Left lobe of liver (tissue), 2 donors: ENCODE measurements at places on chromosomes 11 and 22. TPM values are rescaled to one million over a fixed set of nuclear protein-coding genes. Genes with fewer than 3 reads are reported as not detected.
A peak's percentile ranks its signal among the peaks of the same experiment; 100 is the strongest.

DNA sequence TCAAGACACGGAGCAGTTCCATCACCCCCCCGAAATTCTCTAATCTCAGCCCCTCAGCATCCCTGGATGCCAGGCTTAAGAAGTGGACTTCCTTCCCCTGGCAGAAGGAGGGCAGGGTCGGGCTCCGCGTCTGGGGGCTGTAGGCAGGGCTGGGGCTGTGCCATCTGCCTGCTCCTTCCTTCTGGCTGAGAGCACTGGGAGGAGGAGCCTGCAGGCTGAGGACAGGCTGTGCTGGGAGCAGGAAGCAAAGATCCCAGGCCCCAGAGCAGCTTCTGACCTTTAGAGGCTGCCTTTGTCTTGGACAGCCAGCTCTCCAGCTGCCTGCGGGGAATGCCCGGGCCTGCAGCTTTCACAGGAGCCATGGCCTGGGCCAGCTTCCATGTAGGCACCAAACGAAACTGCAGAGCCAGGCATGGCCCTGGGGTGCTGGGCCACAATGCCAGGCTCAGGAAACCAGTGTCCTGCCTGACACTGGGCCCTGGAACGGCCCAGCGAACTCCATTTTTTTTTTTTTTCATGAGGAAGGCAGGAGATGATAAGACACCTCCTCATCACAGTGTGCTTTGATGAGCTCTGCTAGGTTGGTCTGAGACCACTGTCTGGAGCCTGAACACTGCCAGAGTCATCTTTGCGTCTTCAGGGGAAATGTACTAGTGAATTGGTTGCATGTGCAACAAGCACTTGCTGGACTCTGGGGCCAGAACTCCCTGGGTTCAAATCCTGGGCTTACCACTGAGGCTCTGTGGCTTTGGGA, 67.9 kb downstream of the MCM5 start:
- DNase-seq: no peak

GRCh38 chr22:24489011-24489410, 6.1 kb upstream of the UPB1 start:
- DNase-seq: no peak

GRCh38 chr11:15169815-15170551, 55.3 kb downstream of the INSC start:
- no peak for DNase-seq

- no peak for DNase-seq
These were observed 333.7 kb downstream of the FAT3 start for GRCh38 chr11:92558323-92558722.

- DNase-seq: peak; percentile 52
These were observed 95.2 kb upstream of the TP53I11 start for GRCh38 chr11:45045683-45046471.

DNA sequence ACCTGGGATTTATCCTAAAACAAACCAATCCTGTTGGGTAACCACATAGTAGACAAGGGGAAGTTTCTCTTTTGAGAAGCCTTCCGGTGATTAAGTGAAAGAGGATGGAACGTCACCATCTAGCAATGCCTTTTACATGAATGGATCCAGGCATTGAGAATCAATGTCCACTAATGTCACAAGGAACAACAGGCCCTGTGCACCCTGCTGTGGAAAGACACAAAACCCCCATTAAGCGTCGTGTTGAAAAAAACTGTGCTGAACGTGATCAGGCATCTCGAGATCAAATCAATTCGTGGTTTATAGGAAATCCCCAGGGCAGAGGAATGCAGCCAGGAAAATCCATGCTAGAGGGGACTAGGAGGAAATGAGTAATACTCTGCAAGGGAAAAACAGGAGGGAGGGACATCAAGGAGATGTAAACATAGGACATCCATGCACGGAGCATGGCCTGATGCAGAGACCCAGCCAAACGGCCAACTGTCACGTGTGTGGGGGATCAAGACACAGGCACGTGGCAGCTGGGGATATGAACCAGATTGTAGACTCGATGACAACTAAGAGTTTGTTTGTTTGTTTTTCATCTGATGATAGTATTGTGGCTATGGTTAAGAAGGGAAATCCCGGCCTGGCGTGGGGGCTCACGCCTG, 38.6 kb upstream of the CARS1 start:
- DNase-seq: no peak

DNA sequence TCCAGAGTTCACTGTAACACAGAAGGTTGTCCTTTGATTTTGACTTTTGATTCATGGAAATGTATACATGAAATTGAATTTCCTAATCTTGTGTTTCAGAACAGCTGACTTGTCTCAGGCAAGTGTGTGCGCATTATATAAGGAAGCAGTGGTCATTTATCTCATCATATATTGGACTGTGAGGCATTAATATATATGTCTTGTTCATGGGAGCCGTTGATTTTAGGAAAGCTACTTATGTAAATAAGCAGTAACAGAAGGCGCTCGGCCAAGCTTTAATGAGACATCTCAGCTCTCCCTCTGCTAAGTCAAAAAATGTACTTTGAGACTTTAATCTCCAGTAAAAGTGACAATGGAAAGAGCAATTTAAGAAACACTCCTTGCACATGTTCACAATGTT, 100.5 kb downstream of the PDHX start:
- DNase-seq: no peak

GRCh38 chr11:9203691-9204311, 61.3 kb downstream of the DENND5A start:
- DNase-seq: no peak

GRCh38 chr11:84188521-84188920, 902.4 kb upstream of the CCDC90B start:
- DNase-seq: no peak

- DNase-seq: no peak
These were observed 89.0 kb upstream of the BLID start for GRCh38 chr11:122205036-122205435.

- no peak for DNase-seq
These were observed 51.1 kb upstream of the CFAP300 start for GRCh38 chr11:101996111-101996510.

GRCh38 chr11:60393016-60393415, 3.2 kb upstream of the MS4A14 start:
- DNase-seq: no peak

DNA sequence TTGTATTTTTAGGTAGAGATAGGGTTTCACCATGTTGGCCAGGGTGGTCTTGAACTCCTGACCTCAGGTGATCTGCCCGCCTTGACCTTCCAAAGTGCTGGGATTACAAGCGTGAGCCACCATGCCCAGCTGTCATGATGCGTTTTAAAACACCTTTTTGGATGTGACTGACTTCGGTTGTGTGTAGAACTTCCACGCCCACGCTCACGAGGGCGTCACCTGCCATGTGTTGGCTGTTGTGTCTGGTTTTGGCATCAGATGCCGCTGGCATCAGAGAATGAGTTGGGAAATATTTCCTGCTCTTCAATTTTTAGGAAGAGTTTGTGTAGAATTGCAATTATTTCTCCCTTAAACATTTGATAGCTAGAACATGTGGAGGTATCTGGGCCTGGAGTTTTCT, 109.1 kb downstream of the KCNQ1 start:
- peak; percentile 83 for DNase-seq

DNA sequence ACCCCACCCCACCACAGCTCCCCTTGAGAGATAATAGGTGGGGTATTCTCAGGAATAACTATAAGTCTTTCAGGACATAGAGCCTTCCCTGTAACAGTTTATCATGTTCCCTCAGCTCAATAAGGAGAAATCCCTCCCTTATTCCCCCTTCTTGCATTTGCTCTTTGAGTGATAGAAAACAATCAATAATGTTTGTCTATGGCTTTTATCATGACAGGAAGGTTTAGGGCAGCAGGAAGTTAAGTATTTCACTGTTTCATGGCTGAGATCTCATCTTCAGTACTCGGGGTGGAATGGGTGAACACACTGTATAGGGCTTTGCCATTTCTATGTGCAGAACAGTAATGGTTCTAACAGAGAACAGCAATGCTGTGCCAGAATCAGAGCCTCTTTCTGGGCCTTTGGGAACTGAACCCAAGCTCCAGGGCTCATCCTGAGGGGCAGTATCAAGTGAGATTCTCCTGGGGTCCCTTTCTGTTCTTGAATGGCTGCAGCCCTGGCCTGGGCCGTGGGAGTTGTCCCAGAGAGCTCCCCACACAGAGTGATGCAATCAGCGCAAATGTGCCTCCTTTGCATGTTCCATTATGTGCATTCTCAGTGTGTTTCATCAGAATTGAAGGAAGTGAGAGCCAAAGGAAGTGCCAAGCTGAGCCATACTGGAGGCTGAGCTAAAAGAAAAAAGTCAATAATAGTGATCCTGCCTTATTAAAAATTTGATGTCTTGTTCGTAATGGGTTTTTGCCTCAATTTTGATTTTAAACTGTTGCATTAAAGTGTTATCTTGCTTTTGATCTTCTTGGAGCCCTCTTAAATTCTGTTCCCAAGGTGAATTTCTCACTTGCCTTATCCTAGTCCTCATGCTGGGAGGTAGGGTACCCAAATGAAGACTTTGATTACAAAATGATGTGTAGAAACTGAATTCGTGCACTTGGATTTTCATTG, 2.9 kb upstream of the CYP2R1 start:
- peak; percentile 61 for DNase-seq

- DNase-seq: no peak
These were observed 19.7 kb upstream of the PDGFB start for GRCh38 chr22:39264349-39265038.

GRCh38 chr11:102111011-102111786, 952 bp downstream of the YAP1 start:
- peak; percentile 81 for DNase-seq

DNA sequence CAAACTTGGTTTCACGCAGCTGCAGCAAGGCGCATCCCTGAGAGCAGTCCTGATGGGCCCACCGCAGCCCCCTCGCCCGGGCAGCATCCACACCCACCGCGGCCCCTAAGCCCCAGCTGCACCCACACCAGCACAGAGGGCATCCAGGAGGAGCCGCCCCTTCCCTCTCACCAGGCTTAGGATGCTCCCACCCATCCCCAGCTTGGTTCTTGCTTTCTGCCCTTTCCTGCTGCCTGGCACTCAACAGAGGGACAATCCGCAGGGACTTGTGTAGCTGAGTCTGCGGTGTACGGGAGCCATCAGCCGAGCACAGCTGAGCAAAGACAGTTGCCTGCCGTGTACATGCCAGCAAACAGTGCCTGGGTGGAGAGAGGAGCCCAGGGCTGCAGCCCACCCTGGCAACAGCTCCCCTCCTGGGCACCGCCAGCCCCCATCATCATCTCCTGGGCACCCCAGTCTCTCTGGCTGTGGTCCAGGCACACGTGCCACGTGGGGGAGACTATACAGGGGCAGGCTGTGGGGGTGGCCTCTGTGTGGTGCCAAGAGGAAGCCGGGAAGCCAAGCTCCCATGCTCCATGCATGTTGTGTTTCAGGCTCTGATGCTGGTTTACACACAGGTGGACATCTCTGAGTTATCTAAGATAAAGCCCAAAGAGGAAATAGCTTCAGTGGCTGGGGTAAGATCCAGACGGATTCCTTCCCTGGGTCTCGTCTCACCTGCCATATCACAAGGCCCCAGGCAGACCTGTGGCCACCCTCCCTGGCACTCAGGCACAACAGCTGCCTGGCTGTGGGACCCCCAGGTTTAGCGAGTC, 36.0 kb upstream of the GNB1L start:
- no peak for DNase-seq

DNA sequence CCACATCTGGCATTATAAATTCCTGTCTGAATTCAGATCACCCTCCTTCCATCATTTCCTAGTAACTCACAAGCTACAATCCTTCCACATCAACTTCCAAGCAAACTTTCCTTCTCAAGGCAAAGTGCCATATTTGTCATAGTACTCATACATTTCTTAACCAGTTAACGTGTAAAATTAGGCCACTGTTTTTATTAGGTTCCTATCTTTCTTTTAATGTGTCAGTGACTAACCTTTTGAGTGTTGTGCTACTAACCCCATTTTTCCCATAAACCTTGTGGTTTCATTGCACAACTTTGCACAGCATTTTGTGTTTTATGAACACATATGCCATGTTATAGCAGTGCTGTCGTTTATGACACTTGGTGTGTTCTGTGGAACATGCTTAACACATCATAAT, 90.1 kb downstream of the KIF18A start:
- DNase-seq: no peak

DNA sequence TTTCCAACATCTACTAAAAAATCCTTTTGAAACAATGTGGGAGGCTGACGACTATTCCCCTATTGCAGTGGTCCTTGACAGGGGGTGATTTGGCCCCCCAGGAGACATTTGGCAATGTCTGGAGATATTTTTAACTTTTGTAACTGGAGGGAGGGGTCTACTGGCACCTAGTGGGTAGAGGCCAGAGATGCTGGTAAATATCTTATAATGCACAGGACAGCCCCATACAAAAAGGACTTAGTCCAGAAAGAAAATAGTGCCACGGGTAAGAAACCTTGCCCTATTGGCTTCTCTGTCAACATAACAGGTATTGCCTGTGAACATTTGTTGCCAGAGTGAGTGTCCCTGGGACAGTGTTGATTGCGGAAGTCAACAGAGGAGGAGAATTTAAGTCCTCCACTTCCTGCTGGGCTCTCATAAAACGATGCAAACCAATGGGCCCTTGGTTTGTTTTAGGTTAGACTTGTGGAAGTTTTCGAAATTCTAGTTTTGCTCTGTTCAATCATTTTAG, 101.6 kb downstream of the MAML2 start:
- no peak for DNase-seq

DNA sequence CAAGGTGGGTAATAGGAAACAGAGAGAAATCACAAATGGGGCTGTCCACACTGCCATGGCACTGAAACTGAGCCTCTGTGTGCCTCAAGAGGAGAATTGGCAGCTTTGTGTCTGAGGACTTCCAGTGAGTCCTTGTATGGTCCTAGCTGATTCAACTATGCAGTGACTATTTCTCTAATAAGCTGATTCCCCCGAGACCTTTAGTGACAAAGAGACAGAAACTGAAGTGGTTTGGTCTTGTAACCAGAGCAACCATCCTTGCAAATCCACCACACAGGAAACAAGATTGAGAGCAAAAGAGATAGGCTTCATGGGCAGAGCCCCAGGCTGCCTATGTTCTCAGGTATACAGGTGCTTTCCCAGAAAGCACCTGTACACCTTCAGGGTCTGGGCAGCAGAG, 1038.5 kb downstream of the NTM start:
- no peak for DNase-seq

PRR33 gene
- not detected for total RNA-seq

OR52I1 gene
- not detected for total RNA-seq

CSRP3 gene
- not detected for total RNA-seq

NRIP3 gene
- 0.05 TPM for total RNA-seq

RHOD gene
- total RNA-seq: 23.2 TPM

PIWIL4 gene
- 0.28 TPM for total RNA-seq

SWAP70 gene
- 4.0 TPM for total RNA-seq

OR2AT4 gene
- not detected for total RNA-seq
